Stimulated activated CD4-positive, alpha-beta T cell treated with anti-CD3 and anti-CD28 coated beads, Interleukin-1b, Interleukin-23, amount 100 ng/mL, for 24 hours (primary cell): ENCODE measurements at places on chromosomes 4 and X.
A peak's percentile ranks its signal among the peaks of the same experiment; 100 is the strongest.

GRCh38 chrX:153925387-153925738, 701 bp downstream of the ARHGAP4 start:
- no peak for DNase-seq

DNA sequence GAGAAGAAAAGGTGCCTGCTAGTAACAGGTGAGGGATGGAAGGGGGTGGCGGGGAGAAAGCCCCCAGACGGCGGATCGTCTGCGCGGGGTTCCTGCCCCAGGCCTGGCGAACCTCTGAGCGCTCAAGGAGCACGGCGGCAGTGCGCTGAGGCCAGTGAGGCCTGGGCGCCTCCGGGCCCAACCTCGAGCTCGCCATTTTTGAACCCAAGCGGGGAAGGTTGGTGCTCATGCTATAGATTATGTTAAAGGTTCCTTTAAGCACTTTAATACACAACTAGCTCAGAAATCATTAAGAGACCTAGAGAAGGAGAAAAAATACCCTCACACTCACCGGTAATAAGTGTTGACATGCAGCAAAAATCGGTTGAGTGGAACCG, 7.9 kb downstream of the PITX2 start:
- DNase-seq: no peak

GRCh38 chrX:68833448-68833805, 4.6 kb downstream of the EFNB1 start:
- no peak for DNase-seq

GRCh38 chrX:6225911-6226595, 2.6 kb downstream of the NLGN4X start:
- no peak for DNase-seq

- peak; percentile 12 for DNase-seq
Observed at GRCh38 chr4:153616006-153616555, 68.0 kb upstream of the TLR2 start.

DNA sequence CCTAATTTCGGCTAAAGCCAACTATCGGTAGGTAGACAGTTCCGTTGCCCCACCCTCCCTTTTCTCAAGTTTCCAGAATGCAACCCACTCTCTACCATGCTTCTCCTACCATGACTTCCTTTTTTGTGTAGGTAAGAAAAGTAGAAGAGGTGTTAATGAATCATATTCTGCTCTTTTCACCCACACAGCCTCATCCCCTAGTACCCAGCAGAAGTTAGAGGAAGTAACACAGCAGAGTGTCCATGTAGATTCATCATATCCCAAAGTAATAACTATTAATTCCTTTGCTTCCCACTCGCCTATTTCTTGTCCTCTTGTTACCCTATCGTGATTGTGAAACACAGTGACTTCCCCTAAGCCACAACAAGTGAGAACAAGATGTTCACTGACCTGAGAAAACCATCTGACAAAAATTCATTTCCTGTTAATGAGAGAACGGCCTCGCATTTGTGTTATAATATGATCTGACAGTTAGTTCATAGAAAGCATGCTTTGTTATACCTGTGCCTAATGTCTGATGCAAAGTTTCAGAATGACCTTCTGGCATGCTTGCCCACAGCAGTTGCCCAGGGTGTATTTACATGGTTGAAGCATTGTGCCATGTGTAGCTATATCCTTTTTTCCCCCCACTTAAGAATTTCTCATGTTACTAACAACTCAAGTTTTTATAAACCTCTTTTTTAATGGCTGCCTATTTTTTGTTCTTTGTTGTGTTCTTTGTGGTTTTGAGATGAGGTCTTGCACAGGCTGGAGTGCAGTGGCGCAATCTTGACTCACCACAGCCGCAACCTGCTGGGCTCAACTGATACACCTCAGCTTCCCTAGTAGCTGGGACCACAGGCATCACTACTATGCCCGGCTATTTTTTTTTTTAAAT, 185.6 kb downstream of the RAP1GDS1 start:
- no peak for DNase-seq

DNA sequence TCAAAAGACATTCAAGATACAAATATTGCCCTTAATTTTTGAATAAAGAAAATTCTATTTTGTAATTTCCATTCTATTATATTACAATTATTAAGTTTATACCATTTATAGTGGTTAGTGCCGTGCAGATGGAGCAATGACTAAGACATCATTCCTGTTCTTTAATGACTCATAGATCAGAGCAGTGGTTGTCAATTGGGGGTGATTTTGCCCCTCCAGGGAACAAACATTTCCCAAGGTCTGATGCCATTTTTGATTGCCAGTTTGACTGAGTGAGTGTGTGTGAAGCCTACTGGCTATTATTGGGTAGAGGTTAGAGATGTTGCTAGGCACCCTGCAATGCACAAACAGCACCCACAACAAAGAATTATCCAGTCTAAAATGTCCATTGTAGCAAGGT, 97.9 kb upstream of the DDIT4L start:
- no peak for DNase-seq

DNA sequence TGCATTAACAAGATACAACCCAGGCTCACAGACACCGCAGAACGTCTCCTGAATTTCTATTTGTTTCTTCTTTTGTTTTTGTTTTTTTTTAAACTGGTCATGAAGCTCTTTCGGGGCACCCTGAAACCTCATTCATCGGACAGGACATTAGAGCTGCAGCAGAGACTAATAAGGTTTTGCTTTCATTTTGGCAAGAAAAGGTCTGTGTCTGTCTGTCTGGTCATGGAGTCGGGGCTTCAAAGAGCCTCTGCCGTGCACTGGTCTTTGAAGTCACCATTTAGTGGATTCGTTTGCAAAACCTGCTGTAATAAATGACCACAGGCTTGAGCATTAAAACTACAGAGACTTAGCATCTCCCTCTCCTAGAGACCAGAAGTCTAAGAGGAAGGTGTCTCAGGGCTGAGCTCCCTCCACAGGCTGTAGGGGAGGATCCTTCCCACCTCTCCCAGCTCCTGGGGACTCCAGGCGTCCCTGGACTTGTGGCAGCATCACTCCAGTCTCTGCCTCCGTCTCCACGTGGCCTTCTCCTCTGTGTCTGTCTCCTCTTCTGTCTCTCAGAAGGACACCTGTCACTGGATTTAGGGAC, 247.5 kb downstream of the CRLF2 start:
- no peak for DNase-seq

DNA sequence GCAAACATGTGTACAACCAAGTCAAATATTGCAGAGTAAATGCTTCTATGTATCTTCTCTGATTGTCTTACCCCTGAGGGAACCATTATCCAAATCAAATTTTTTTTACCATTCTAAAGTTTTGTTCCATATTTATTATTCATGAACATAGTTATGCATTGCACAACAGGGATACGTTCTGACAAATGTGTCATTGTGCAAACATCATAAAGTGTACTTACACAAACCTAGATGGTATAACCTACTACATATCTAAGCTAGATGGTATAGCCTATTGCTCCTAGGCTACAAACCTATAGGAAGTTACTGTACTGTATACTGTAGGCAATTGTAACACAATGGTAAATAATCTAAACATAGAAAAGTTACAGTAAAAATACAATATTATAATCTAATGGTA, 23.4 kb downstream of the BEX3 start:
- DNase-seq: no peak

- DNase-seq: no peak
Observed at GRCh38 chr4:77582156-77582555, 23.5 kb upstream of the CXCL13 start.

- no peak for DNase-seq
Observed at GRCh38 chrX:18534949-18535348, 109.5 kb downstream of the CDKL5 start.

DNA sequence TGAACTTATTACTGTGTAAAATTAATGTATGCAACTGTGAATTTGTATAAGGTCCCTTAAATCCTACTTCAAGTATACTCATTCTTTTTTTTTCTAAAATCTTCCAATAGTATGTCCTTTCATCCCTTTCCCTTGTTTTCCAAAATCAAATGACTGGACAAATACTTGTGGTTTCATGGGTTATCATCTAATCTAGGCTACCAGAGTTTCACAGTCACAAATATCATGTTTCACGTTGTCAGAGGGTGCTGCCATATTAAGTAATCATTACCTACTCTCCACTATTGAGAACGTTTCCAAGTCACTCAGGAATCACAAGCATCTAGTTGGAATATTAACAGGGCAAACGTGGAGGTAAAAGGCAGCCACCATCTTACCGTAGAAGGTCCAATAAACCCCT, 1235.0 kb upstream of the TENM3 start:
- no peak for DNase-seq

GRCh38 chr4:112776535-112776934, 139.6 kb downstream of the LARP7 start:
- DNase-seq: no peak

DNA sequence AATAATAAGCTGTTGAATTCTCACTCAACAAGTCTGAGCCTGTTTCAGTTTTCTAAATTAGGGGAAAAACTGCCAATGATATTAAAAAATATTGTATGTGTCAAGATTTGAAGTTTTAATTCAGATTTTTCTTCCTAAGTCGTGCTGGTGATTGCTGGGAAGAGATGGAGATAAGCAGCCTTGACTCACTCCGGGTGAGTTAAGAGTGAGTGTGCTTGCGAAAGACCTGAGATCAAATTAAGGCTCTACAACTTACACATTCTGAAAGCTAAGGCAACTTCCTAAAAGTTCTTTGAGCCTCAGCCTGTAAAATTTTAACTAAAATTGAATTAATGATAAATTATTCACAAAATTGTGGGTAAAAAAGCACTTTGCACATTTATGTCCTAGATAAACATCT, 1441.2 kb downstream of the PCDH7 start:
- no peak for DNase-seq

- DNase-seq: no peak
Observed at GRCh38 chr4:96887857-96888256, 1048.0 kb downstream of the PDHA2 start.

- no peak for DNase-seq
Observed at GRCh38 chrX:79146640-79147390, 2.3 kb downstream of the GPR174 start.

DNA sequence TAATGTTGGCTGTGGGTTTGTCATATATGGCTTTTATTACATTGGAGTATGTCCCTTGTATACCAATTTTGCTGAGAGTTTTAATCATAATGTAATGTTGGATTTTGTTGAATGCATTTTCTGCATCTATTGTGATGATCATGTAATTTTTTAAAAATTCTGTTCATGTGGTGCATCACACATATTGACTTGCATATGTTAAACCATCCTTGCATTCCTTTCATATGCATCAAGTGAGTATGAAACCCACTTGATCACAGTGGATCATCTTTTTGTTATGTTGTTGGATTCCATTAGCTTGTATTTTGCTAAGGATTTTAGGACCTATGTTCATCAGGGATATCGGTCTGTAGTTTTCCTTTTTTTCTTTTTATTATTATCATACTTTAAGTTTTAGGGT, 12.1 kb downstream of the HEPH start:
- DNase-seq: no peak

DNA sequence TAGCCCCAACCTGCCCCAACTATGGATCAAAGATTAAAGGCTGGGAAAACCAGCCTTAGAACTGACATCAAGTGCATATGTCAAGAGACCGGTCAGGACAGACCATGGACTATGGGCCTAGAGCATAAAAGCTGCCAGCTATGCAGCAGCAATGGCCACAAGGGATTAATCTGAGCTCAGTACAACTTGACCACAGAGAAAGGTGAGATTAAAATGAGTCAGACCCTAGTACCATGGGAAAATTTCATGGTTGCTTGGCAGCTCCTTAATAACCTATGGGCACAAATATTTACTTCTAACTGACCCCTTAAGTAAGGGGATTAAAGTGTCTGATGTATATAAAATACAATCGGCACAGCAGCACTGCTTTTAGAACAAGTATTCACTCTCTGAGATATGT, 54.4 kb downstream of the CBR4 start:
- DNase-seq: no peak

- DNase-seq: peak; percentile 39
Observed at GRCh38 chrX:107676559-107677378, 48.5 kb downstream of the PRPS1 start.

DNA sequence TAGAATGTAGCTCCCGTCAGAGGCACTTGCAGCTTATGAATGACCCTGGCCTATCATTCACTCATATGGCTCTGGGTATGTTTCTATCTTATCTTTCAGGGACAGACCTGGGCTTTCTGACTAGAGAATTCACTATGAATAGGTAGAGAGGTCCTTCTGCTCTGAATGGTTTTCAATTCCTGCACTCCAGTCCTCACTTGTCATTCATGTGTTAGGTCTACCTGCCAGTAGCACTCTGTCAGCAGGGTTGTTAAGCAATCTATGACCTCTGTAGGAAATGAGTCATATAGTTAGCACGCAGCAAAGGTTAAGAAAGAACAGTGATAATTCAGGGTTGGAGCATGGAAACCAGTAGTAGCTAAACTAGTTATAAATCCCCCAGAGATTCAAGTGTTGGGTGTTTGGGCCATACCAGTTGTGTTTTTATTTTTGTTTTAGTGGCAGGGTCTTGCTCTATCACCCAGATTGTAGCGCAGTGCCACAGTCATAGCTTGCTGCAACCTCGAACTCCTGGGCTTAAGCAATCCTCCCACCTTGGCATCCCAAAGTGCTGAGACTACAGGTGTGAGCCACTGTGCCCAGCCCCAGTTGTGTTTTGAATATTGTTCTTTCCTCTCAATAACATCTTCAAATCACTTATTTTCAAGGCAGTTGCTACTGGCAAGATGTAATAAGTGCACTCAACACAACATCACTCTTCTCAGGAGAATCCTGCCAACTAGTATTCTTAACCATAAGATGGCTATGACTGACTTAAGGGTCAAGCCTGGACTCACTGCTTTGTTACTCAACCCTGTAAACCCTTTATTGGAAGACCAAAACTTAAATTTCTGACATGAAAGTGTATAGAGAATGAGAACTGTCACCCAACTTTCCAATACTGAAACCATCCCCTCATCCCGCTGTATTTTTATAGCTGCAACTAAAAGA, 25.1 kb downstream of the ARL13A start:
- no peak for DNase-seq

GRCh38 chr4:4658052-4658451, 116.2 kb upstream of the STX18 start:
- DNase-seq: no peak

DNA sequence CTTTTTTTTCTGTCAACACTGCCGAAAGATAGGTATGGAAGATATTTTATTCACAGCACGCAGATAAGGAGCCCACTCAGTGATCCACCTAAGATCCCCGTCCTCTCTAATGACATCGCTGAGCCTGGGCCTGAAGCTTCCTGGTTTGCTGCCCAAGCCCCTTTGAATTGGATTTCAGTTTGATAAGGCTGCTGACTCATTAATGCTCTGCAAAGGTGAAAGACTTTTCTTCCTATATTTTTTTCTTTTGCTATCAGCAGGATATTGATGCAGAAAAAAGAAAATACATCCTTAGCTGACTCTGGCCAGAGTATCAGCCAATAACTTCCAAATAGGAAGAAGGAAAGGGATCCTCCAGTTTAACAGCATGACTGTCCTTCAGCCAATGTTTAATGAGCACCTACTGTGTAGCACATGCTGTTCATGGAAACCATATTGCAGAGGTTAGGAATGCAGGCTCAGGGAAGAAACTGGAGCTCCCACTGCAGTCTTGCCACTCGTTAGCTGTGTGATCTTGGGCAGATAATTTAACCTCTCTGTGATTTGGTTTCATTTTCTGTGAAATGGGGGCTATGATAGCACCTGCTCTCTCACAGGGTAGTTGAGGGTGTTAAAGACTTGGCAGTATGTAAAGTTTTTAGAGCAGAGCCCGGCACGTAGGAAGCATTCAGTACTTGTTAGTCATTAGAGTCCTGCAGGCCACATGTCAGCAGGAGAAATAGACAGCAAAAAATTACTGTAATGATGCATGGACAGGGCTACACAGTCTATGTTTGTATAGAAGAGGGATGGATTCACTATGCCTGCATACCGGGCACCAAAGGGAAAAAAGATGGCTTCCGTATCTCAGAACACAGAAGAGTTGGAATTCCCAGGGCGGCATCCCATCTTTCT, 39.3 kb downstream of the EVC start:
- no peak for DNase-seq

- no peak for DNase-seq
Observed at GRCh38 chr4:24235618-24236017, 345.8 kb upstream of the PPARGC1A start.
